ENCODE measurements at places on chromosomes 13 and 19.

DNA sequence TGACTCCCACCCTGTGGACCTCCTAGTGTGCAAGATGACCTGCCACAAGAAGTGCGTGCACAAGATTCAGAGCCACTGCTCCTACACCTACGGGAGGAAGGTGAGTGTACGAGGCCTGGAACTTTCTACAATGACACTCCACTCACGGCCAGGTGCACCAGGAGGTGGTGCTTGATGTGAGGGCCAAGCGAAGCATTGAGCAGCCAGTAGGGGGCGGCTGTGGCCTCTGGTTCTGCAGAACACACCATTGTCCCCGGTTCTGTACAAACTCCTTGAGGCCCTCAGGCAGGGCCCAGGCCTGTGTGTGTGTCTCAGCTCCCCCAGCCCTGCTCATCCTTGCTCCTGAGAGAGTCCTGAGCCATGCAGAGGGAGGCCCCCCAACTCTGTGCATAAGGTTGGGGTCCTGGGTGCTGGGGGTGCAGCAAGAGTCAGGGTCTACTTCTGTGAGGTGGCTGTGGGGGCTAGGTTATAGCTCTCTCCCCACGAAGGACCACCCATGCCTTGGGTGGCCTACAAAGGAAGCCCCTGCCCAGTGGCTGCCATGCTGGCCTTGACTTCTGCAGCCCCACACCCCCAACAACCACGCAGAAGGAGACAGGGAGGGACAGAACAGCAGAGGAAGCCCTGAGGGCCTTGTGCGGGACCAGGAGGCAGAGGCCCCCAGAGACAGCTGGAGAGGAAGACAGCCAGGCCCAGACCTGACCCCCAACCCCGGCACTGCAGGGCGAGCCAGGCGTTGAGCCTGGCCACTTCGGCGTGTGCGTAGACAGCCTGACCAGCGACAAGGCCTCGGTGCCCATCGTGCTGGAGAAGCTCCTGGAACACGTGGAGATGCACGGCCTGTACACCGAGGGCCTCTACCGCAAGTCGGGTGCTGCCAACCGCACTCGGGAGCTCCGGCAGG is 9.7 kb upstream of the USE1 start:
- DNase-seq: no peak

GRCh38 chr19:37304190-37304883 is 66.6 kb upstream of the ZNF527 start:
- DNase-seq: no peak

DNA sequence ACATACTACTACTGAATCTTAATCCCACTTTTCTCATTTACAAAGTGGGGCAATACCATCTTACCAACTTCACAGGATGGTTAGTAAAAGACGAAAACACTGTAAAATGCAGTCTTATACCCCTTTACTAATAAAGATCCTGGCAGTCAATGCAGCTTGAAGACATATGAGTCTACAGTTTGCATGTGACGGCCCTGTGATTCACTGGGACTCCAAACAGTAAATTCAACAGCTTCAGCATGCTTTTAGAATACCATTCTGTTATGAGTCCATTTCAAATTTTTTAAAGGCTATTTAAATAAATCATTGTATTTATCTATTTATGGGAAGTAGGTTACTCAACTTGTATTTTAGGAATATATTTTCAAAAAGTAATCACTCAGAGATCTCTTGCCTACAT is 629.1 kb downstream of the LIG4 start:
- no peak for DNase-seq

DNA sequence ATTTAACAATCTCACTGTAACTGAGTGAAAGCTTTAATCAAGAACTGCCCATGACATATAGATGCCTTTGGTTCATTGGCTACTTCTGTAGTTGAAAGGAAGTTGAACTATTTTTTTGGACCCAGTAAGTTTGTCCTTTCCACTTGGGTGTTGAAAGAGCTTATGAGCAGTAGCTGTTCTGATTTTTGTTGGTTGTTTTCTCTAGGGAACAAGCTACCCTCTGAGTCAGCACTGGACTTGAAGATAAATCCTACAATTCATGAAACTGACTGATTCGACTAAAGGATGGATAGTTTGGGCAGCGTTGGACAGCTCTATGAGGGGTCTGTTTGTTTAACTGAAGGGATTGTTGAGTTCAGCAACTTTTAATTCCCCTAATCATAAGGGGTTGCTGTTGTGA is 101.0 kb downstream of the PAN3 start:
- DNase-seq: no peak

- DNase-seq: no peak
Observed at GRCh38 chr19:1211494-1212234, 6.1 kb downstream of the STK11 start.

DNA sequence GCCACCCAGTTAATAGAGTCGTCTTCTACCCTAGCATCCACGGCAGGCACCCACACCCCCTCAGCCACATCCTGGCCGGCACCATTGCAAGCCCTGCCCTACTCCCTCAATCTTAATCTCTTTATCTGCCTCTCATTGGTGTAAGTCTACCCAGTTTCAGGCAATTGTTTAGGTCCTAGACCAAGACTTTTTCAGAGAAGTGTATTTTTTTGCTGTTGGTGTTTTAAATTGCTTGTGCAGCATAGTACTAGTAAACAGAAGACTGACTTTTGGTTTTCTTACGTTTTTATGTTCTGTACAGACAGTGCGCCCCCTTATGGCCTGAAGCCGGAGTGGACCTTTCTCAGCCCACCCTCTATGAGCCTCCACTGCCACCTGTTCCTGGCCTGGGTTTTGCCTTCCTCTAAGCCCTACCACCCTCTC is 2.3 kb upstream of the LCP1 start:
- no peak for DNase-seq

- no peak for DNase-seq
Observed at GRCh38 chr19:39434123-39435076, 1.3 kb downstream of the RPS16 start.

GRCh38 chr13:101916108-101916774 is 463.8 kb downstream of the ITGBL1 start:
- DNase-seq: no peak

DNA sequence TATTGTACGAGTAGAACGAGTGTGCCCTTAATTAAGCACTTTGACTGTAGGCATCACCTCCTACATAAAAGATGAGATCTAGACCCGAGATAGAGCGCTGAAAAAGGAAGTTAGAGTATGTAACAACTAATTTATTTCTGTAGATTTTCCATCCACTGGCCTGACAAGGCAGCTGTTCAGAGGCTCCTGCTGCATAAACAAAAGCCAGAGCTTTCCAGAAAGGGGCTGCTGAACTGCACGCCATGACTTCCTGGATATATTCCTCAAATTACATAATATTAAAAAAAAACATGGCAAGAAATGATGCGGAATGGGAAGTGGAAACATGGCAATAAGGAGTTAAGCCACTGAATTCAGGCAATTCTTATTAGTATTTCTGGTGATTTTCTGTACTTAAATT is 89.7 kb downstream of the AKAP11 start:
- DNase-seq: no peak

GRCh38 chr19:57708641-57709361 is at the start of gene ZNF154:
Gene ZNF154, minus strand, starts transcription at chr19:57709204. Its CDS starts 233 bp downstream, at chr19:57708971.
- DNase-seq: no peak

GRCh38 chr19:13118424-13119193 is 545 bp downstream of the NACC1 start:
- DNase-seq: no peak

DNA sequence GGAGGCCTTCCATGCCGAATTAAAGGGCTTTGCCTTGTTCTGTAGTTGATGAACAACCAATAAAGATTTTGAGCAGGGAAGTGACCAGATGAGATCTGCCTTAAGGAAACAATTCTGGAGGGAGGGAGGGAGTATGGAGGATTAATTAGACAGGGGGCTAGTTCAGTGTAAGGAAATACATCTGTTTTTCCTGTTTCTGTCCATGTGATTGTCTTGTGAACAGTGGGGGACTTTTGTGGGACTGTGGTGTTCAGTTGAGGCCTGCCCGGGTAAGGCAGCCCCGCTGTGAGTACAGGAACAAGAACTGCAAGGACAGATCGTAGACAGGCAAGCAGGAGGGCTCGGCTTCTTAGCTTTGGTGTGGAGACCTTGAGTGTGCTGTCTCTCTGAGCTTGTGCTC is 59.0 kb downstream of the DGKH start:
- DNase-seq: no peak

DNA sequence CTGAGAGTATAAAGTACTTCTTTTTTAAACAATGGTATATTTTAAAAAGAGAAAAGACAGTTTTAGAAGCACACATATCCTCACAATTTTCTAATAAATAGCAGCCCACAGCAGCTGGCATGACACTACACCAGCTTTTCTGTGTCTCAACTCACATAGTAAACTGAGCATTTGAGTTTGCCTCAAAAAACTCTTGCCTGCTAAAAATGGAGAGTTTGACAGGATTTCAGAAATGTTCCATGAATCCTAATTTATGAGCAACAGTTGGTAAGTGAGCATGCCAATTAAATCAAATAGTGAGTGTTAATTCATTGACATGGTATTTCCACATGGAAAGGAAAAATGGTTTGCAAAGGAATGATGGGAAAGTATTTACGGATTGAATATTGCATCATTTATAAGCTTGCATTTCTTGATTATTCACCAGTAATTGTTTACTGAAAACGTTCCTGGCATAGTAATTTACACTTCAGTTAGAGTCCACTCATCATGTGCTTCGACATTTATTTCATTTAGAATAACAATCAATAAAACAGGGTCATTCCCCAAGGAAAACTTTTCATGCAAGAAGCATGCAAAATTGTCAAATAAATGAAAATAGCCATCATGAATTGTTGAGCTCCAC is 323.0 kb downstream of the EFNB2 start:
- DNase-seq: no peak

GRCh38 chr19:40335101-40335500 is 13.1 kb downstream of the C19orf47 start:
- DNase-seq: no peak
